ENCODE measurements at places on chromosomes 5 and 9.
A peak's percentile ranks its signal among the peaks of the same experiment; 100 is the strongest.

GRCh38 chr5:124658867-124659557, 87.4 kb downstream of the ZNF608 start:
- ATAC-seq: no peak

DNA sequence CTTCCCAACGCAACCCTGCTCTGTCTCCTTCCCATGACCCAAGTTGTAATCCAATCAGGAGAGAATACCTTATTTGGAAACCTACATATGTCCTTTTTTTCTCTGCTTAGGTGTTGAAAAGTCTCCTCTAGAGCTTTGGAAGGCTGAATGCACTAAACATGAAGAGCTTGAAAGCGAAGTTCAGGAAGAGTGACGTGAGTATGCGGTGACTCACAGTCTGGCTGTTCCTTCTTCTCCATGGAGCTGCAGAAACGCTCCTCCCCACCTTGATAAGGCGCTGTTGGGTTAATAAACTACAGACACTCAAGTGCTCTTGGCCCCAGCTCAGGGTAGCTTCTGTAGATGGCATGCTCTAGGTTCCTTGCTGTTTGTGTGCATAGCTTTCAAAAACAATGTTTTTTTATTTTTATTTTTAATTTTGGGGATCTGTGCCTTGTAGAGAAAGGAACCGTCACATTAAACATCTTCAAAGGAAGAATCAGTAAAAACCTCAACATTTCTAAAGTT, 30.7 kb downstream of the RAI14 start:
- ATAC-seq: peak; percentile 91

DNA sequence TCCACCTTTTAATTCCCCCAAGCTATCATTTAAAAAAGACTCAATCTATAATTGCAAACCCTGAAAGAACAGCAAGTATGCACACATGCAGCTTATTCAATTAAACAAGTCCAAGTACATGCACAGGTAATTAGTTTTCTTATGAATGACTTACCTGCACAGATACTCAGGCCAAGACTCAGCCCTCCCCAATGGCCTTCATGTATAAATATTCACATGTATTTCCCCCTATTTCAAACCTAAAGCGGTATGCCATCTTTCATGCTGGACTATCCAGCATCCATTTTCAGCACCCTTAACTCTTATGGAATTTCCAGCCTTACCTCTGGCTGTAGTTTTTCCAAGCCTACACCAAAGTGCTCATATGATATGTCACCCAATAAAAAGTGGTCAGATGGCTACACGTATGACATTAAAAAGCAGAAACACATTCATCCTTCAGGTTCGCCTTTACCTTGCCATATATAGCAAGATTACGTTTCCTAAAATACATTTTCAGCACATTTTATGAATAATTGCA, 205.5 kb downstream of the MEF2C start:
- no peak for ATAC-seq

DNA sequence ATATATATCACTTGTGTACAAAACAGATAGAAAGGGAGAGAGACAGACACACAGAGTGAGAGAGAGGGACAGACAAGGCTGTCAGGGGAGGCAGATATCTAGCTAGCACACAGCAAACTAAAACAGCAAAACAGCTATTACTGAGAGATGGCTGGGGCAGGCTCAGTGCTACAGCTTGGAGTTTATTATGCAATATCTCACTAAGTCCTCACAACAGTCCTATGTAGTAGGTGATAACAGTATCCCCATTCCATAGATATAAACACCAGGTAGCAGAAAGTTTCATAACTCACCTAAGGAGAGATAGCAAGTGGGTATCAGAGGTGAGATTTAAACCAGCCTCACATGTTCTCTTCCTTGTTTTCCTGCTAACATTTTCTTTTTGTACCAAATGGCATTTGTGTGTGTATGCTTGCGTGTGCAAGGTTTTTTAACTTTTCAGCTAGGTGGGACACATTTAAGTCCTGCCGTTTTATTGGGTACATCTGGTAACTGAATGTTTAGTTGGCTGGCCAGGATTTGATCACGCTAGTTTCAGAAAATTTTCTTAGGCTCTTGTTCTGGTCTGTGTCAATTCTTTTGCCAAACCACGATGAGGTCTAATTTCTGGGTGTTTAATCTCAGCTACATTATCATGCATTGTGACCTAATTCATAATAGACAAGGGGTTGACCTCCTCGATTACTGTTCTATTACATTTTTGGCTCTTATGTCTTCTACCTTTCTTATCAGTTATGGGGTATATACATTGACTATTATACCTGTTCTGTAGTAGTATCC, 105.1 kb downstream of the LMNB1 start:
- no peak for ATAC-seq

DNA sequence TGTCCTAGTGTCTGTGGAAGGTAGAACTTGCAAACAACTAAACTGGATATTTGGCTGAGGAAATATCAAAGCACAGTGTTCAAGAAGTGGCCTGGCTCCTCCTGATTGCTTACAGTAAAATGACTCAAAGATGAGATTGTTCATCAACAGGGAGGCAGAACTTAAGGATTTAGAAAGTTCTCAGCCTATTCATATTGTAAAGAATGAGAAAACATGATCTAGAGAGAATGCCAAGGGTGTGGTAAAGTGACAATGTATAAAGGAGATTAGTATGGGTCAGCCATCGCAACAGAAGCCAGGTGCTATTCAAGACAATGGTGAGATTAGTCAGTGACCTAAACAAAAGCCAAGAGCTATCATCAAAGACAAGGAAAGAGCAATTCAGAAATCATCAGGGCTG, 372.3 kb downstream of the SPOCK1 start:
- ATAC-seq: no peak

- ATAC-seq: peak; percentile 79
Observed at GRCh38 chr9:123716339-123716945, 213.5 kb downstream of the DENND1A start.

GRCh38 chr5:132067451-132067850, 6.1 kb upstream of the CSF2 start:
- no peak for ATAC-seq

DNA sequence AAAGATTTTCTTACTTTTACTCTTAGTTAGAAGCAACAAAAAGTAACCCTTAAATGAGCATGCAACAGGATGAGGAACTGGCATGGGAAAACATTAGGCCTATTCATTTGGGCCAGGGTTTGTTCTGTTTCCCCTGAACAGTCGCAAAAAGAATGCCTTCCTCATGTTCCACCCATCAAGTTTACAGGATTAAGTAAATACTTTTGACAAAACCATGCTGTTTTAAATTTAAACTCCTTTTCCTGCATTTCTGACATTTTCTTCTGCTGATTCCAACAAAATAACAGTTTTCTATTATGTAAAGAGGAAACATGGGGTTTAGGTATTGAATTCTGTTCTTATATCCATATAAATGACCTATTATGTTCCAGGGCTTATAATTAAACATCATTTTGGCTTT, 236.6 kb upstream of the ACTBL2 start:
- no peak for ATAC-seq

DNA sequence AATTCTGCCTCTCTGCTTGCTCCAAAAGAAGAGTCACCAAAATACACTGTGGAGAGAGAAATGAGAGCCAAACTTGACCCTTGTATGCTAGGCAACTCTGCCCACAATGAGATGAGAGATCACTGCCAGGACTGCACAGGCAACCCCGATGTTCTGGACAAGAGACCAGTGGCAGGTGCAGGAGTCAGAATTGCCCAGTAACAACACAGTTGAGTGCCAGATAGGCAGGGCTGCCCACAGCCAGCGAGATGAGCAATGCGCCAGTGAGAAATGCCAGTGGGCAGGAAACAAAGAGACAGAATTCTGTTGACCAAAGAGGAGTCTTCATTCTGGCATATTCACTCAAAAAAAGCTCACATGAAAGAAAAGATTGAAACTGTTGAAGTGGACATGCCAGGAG, 570.7 kb downstream of the CAAP1 start:
- ATAC-seq: no peak

GRCh38 chr5:73519531-73520283, 21.5 kb downstream of the BTF3 start:
- peak; percentile 100 for ATAC-seq

GRCh38 chr9:2014696-2015580, at the start of gene SMARCA2:
Gene SMARCA2 (plus strand): TSS chr9:2015347. CDS start chr9:2029023, 13,676 bp downstream.
- peak; percentile 86 for ATAC-seq

- ATAC-seq: no peak
Observed at GRCh38 chr9:79562749-79563386, 8.9 kb upstream of the TLE4 start.

DNA sequence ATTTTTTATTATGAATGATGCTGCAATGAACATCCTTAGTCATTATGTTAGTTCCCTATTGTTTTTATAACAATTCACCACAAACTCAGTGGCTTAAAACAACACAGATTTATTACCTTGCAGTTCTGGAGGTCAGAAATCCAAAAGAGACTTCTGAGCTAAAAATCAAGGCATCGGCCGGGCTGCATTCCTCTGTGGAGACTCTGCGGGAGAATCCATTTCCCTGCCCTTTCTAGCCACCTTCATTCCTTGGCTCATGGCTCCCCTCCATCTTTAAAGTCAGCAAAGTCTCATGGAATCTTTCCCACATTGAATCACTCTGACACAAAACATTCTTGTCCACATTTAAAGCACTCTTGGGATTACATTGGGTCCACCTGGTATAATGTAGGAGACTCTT, 38.6 kb downstream of the SNX18 start:
- no peak for ATAC-seq

- no peak for ATAC-seq
Observed at GRCh38 chr9:18263377-18263776, 210.6 kb upstream of the ADAMTSL1 start.

DNA sequence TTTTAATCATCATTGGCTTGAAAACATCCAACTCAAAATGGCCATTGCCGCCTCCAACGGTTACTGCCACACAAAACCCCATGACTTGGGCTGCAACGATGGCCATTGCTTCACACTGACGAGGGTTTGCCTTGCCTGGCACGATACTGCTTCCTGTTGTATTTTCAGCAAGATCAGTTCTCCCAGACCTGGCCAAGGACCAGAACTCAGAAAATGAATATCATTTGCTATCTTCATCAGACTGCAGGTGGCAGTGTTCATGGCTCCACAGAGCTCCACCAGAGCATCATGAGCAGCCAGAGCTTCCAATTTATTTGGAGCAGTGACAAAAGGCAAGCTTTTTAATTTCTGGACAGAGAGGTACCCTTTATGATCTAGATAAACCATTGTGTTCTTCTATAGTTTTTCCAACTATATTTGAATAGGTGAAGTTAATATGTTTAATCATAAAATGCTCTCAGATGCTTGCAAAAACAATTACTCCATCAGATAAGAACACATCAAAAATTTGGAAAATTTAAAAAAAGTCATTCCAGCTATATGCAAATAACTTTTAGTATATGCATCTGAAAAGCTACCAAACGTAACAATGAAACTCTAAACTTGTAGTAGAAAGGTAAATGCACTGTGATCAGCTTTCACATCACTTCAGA, 10.4 kb downstream of the AMACR start:
- peak; percentile 94 for ATAC-seq

GRCh38 chr5:146548781-146549449, 32.9 kb upstream of the GPR151 start:
- no peak for ATAC-seq

GRCh38 chr5:146995878-146996277, 117.3 kb upstream of the PPP2R2B start:
- ATAC-seq: no peak

- peak; percentile 27 for ATAC-seq
Observed at GRCh38 chr5:158068964-158069363, 210.0 kb upstream of the CLINT1 start.

- no peak for ATAC-seq
Observed at GRCh38 chr5:77644371-77645157, 6.1 kb upstream of the OTP start.

DNA sequence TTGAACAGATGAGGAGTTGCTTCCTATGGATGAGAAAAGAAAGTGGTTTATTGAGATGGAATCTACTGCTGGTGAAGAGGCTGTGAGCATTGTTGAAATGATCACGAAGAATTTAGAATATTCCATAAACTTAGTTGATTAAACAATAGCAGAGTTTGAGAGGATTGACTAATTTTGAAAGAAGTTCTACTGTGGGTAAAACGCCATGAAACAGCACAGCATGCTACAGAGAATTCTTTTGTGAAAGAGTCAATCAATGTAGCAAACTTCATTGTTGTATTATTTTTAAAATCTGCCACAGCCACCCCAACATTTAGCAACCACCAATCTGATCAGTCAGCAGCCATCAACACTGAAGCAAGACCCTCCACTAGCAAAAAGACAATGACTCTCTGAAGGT, 309.1 kb downstream of the SPOCK1 start:
- ATAC-seq: no peak

GRCh38 chr9:123358181-123358905, 2.3 kb downstream of the CRB2 start:
- no peak for ATAC-seq

DNA sequence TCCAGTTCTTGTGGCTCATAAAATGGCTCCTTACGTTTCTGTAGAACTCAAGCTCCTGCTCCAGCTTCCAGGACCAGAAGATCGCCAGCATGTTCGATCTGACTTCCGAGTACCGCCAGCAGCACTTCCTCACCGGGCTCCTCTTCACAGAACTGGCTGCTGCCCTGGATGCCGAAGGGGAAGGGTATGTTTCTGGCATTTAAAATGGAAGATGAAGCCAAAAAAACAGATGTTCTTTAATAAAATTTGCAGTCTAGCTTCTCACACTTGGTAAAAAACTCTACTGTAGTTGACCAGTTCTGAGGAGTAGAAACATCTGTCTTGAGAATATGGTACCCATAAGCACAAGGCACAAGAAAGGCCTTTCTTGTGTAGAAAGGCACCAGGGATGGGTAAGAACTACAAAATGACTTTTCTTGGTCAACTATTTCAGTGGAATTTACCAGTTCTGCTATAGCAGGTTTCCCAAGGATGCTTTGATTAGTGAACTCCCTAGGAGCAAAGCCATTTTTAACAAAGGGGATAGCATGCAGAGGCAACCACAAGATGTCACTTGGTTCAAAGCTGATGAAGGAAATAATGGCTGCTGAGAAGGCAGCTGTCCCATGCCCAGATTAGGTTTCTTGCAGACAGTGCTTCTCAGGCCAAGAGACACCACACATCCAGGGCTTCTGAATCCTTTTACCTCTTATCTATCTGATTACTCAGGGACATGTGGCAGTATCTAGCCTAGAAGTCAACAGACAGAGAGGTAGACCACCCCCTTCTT, 192.4 kb downstream of the DOCK8 start:
- ATAC-seq: no peak

- ATAC-seq: no peak
Observed at GRCh38 chr5:14729448-14730385, 65.2 kb downstream of the OTULIN start.

- no peak for ATAC-seq
Observed at GRCh38 chr9:23287390-23287789, 538.6 kb downstream of the ELAVL2 start.

Measured in SK-N-SH treated with all-trans-retinoic acid at 6 μM for 48 hours (cell line).